ENCODE measurements at places on chromosomes 7 and 10. TPM values are rescaled to one million over a fixed set of nuclear protein-coding genes. Genes with fewer than 3 reads are reported as not detected.

DNA sequence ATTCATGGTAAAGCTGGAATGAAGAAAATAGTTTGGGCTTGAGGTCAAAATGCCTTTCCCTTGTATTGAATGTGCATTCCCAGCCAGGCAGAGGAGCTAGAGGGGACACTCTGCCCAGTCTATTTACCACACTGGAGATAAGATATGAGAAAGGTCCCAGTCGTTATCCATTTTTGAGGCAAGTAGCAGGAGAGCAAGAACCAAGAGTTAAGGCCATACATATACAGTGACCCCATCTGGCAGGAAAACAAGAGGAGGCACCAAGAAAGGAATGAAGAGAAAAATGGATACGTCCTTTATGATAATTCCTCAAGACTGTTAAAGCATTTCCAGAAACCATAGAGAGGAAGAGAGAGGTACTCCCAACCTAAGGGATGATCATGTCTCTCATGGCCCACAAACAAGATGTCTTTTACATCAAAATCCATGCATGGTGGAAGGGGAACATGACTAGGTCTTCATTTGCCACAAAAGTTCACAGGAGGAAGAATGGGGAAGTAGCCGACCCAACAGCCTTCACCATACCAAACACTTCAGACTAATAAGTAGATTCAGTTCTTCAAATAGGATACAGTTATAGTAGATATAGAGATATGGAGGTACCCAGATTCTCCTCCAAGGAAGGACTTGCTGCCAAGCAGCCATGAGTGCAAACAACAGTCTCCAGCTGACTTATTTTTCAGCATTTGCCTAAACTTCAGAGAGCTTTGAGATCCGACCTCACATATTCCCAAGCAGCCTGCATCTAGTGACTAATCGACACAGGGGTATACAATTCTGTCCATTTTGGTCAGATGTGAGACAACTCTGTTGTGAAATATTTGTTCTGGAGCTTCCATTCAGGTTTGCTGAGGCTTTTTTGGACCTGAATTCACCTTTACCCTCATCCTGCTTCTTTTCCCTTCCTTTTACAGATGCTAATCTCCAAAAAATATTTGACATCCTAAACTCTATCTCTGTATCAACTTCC, 61.1 kb upstream of the CCDC71L start:
- no peak for DNase-seq

DNA sequence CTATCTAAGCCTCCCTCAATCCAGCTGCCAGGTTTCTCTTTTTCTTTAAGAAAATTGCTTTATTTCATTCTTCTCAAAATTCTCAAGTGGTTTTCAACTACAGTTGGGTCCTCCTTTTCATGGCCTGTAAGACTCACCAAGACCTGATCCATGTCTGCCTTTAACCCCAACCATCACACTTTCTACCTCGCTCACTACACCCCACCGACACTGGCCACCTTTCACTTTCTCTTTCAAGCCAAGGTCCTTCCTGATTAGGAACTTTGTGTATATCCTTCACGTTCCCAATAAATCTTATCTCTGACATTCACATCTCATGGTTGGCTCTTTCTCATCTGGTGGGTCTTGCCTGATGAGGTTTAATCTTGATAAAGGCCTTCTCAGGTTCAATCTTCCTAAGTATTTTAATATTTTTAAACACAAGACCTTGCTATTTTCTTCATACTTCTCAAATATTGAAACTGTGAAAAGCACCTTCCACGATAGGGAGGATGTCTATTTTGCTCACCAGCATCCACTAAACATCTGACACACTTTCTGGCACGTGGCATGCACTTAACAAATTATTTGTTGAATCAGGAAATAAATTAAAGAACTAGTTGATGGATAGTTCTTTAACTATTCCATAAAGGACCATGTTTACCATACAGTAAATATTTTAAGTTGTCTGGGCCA, 624.8 kb downstream of the GRID1 start:
- DNase-seq: no peak

DNA sequence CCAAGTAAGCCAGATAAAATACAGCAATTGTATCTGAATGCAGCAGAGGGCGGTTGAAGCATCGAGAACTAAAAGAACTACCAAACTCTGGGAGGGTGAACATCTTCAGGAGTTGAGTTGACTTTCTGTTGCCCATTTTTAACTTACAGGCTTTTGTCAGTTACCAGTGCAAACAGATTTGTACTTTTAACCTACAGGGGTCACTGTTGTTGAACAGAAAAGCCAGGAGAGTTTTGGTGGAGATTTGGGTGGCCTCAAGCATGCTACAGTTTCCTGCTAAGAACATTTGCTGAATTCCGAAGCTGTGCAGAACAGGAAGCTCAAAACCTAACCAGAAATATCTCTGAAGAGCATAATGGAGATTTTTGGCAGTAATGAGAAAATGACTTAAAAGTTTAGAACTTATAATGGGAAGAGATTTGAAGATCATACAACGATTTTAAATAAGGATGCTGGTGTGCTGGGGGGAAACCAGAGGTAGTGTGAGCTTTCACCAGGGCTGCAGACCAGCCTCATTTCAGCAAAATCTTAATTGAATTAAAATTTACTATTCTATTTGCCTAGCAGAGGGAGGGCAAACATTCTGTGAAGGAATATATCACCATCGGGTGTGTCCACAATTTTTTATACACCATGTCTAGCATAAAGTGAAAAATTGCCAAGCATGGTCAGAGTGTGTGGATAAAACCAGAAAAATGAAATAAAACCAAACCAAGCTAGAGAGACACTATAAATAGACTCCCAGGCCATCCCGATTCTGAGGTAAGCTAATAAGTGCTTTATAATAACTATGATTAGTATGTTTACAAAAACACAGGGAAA, 208.6 kb upstream of the CCDC6 start:
- no peak for DNase-seq

GRCh38 chr10:11145495-11145855, 127.8 kb downstream of the CELF2 start:
- DNase-seq: peak; percentile 47

GRCh38 chr7:36266683-36267082, 113.6 kb downstream of the EEPD1 start:
- no peak for DNase-seq

DNA sequence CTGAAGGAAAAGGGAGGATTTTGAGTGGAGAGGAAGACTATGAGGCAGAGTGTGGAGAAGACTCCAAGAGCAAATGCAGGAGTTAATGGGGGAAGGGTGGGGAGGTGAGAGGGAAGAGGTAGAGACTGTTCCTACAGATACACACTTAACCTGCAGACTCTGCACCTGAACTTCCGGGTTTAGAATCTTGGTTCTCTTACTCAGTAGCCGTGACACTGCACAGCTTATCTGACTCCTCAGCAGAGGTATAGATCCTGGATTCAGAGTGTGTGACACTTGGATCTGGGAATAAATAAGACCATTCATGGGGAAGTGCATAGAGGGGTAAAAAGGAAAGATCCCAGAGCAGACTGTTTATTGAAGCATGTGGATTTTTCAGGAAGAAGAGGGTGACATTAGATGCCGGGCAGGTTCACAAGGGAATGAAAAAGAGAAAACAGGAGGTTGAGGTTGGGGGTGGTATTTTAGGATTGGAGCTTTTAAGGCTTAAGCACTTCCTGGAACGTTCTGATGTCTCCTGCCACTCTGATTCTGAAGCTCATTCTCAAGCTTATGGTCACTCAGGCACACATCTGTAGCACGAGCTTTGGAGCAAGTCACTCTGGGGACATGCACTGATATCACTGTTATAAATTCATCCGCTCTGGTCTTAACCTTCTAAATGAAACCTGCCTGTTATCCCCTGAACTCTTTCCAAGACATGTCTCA, 5.7 kb upstream of the ZC3HAV1L start:
- no peak for DNase-seq

GRCh38 chr7:101690061-101690460, 61.0 kb upstream of the MYL10 start:
- DNase-seq: peak; percentile 40

GRCh38 chr10:62233356-62234076, 35.1 kb downstream of the RTKN2 start:
- DNase-seq: no peak

- peak; percentile 20 for DNase-seq
Measured at GRCh38 chr10:43594944-43595589, 11.2 kb upstream of the ZNF485 start.

GRCh38 chr10:90621577-90621976, 236.3 kb downstream of the HTR7 start:
- no peak for DNase-seq

DNA sequence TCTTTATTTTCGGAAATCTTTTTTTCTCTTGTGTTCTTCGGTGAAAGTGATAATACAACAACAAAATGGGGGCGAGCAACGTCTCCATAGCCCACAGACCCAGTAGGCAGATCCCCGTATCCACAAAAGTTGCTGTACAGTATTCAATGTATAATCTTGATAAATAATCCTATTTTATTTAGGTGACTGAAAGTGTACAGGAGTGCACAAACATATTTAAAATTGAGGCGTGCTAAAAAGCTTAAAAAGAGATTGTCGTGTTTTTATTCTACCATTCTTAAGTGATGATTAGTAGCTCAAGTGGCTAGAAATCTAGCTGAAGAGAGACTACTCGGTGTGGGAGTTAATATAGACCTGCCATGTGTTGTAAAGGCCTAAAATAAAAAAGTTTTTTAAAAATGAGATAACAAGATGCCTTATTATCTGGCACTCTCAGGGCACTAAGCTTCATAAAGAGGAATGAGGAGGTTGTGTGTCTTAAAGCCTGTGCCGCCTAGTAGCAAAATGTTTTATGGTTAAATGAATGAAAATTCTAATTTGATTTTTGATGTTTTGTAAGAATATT, 1.6 kb downstream of the CAPZA2 start:
- no peak for DNase-seq

- DNase-seq: no peak
Measured at GRCh38 chr7:23712368-23713284, 2.6 kb downstream of the STK31 start.

GRCh38 chr7:77696643-77697534, 630 bp downstream of the RSBN1L start:
- peak; percentile 49 for DNase-seq

GRCh38 chr7:124255041-124255655, 222.3 kb upstream of the TMEM229A start:
- DNase-seq: peak; percentile 5

- no peak for DNase-seq
Measured at GRCh38 chr10:87635498-87636312, 24.0 kb upstream of the PAPSS2 start.

DNA sequence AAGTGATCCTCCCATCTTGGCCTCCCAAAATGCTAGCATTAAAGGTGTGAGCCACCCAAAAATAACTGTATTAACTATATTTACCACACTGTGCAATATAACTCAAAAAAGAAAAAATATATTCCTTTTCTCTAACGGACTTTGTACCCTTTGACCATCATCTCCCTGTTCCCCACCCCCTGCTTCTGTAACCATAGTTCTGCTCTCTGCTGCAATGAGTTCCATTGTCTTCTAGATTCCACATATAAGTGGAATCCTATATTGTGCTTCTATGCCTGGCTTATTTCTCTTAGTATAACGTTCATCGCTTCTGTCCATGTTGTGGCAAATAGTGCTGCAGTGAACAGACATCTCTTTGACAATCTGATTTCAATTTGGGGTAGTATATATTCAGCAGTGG, 4.2 kb downstream of the TMEM248 start:
- no peak for DNase-seq

- DNase-seq: no peak
Measured at GRCh38 chr10:72081210-72081609, 7.1 kb downstream of the SPOCK2 start.

- no peak for DNase-seq
Measured at GRCh38 chr10:4170633-4171314, 385.8 kb upstream of the KLF6 start.

GRCh38 chr10:129765664-129766550, 198.2 kb downstream of the EBF3 start:
- no peak for DNase-seq

Gene CYP3A4
- total RNA-seq: not detected

Gene BTRC
- 27.5 TPM for total RNA-seq

Gene AGR2
- total RNA-seq: not detected

Gene ADCYAP1R1
- total RNA-seq: 2.1 TPM

Gene NKX2-3
- not detected for total RNA-seq

Gene ACSM6
- not detected for total RNA-seq

Gene IFIT2
- total RNA-seq: 10.1 TPM

Gene HOXA6
- not detected for total RNA-seq

Gene CALHM1
- not detected for total RNA-seq

Gene TMEM270
- total RNA-seq: not detected

Gene LIPN
- total RNA-seq: not detected

All from heart right ventricle (tissue), 16 donors.